Common myeloid progenitor, CD34-positive (primary cell): ENCODE measurements at places on chromosomes 2 and 18.
A peak's percentile ranks its signal among the peaks of the same experiment; 100 is the strongest.

DNA sequence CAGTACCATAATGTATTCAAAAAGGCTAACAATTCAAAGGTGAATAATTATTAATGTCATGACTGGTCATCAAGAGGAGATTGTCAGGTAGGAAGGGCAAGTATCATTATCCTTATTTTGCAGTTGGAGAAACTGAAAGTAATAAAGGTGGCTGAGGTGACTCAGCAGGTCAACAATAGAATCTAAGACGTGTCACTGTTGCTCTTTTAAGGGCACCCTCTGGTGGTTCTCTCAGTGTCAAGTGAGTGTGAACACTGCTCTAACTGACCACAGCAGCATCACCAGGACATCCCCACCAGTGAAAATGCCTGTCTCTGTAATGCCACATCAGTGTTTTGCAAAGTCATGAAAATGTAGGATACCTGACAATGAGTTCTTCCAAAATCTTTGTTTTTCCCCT lies 69.7 kb downstream of the DCC start:
- H3K4me3 ChIP-seq, result no peak overlapping the region
- H3K36me3 ChIP-seq, result no peaks in the 10 kb centered on the region
- DNase-seq, result no peak
- no peaks in the 10 kb centered on the region for H3K27me3 ChIP-seq

GRCh38 chr2:96945014-96945413 lies 41.4 kb downstream of the FAM178B start:
- H3K4me3 ChIP-seq, result no peak overlapping the region
- H3K36me3 ChIP-seq, result no peaks in the 10 kb centered on the region
- H3K27me3 ChIP-seq, result no peaks in the 10 kb centered on the region
- H3K4me1 ChIP-seq, result peaks cover 8% of the 10 kb centered on the region

DNA sequence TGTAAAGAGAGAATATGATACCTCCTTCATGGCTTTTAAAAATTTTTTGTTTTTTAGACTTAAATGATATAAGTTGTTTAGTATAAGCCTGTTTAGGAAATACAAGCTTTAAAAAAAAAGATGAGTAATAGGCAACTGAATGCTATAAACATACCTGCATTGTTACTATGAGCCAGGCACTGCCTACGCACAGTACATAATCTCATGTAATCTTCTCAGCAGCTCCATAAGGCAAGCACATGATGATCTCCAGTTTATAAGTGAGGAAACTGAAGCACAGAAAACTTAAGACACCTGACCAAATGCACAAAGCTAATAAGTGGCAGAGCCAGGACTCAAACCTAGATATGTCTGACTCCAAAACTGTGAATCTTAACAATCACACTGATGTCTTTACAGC lies 156.3 kb upstream of the SLC1A4 start:
- no peak overlapping the region for H3K27ac ChIP-seq
- H3K36me3 ChIP-seq, result no peaks in the 10 kb centered on the region
- peaks cover 9% of the 10 kb centered on the region for H3K4me1 ChIP-seq
- H3K27me3 ChIP-seq, result no peaks in the 10 kb centered on the region

DNA sequence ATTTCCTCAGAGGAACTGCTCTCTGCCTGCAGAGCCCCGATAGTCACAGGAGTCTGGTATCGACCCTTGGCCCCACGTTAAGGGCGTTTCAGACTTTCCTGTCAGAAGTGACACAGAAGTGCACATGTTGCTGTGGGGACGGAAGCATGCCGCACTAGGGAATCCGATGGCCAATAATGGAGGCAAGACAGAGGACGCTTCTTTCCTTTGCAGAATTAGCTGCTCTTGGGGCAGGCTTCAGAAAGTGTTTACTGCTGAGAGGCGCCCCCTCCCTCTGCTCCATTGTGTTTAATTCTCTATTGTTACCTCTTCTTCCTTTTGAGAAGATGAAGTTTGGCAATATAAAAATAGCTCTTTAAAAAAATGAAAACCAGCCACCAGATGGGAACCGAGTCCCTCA lies 118.6 kb upstream of the EML6 start:
- peak overlapping the region; percentile 52 for H3K27ac ChIP-seq
- H3K4me3 ChIP-seq, result peak overlapping the region; percentile 32
- H3K36me3 ChIP-seq, result peaks cover 4% of the 10 kb centered on the region
- H3K27me3 ChIP-seq, result no peaks in the 10 kb centered on the region
- peak; percentile 91 for DNase-seq

DNA sequence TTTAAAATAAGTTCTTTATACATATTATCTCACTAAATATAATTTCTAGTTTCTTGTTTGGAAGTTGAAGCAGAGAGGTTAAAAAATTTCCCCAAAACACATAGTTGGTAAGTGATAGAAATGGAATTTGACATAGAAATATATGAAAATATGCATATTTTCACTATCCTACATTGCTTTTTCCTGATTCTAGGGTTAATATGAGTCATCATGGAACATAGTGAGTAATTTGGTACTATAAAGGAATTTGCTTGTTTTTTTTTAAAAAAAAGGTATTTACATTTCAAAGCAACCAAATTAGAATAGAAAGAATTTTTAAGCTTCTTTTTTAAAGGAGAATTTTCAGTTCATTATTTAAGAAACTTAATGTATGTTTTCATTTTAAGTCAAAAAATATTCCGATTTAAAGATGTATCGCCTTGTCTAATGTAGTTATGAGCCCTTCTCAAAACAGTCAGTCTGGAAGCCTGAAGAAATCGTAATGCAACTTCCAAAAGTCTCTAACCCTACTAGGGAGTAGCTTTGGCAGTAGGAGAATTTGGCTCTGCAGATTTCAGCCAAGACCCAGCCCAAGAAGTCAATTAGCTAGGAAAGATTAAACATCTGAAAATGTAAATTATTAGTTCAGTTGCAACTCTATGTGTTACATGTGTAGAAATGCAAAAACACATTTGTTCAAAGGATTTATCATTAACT lies 147.3 kb downstream of the RDH14 start:
- no peak overlapping the region for H3K27ac ChIP-seq
- H3K27me3 ChIP-seq, result peaks cover 5% of the 10 kb centered on the region
- DNase-seq, result no peak

GRCh38 chr2:239412905-239413603 lies 12.2 kb upstream of the HDAC4 start:
- H3K27ac ChIP-seq, result no peak overlapping the region
- no peak for DNase-seq
- H3K27me3 ChIP-seq, result no peaks in the 10 kb centered on the region
- H3K4me3 ChIP-seq, result no peak overlapping the region

DNA sequence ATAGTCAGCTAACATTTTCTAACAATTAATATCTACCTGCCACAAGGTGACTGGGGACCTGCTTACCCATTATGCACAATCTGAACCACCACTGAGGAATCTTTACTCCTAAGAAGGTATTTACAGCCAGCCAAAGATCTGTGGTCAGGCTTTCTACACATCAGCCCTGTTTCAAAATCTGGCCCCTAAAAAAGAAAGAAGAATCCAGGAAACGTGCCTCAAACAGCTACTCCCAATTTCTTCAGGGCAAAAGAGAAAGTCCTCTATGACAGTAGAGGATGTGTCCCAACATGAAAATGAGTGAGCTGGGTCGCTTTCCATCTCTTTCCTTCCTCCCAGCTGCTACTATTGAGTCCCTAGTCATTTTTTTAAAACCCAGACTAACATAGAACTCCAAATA lies 79.5 kb downstream of the EPB41L3 start:
- DNase-seq, result no peak
- no peaks in the 10 kb centered on the region for H3K27me3 ChIP-seq
- H3K4me3 ChIP-seq, result no peak overlapping the region
- no peaks in the 10 kb centered on the region for H3K4me1 ChIP-seq

GRCh38 chr18:48153613-48154481 lies 223.4 kb upstream of the SMAD2 start:
- no peak overlapping the region for H3K4me3 ChIP-seq
- H3K27ac ChIP-seq, result no peak overlapping the region
- H3K27me3 ChIP-seq, result peaks cover 2% of the 10 kb centered on the region

GRCh38 chr2:25337276-25337675 lies 4.4 kb downstream of the DNMT3A start:
- no peak overlapping the region for H3K4me3 ChIP-seq
- no peaks in the 10 kb centered on the region for H3K4me1 ChIP-seq
- H3K27ac ChIP-seq, result no peak overlapping the region

- H3K36me3 ChIP-seq, result peaks cover 2% of the 10 kb centered on the region
- H3K4me3 ChIP-seq, result no peak overlapping the region
- DNase-seq, result no peak
- H3K4me1 ChIP-seq, result no peaks in the 10 kb centered on the region
Measured at GRCh38 chr2:203732092-203732952, 25.9 kb downstream of the CD28 start.

- no peak overlapping the region for H3K27ac ChIP-seq
- no peaks in the 10 kb centered on the region for H3K4me1 ChIP-seq
- no peaks in the 10 kb centered on the region for H3K27me3 ChIP-seq
- H3K4me3 ChIP-seq, result no peak overlapping the region
- DNase-seq, result peak; percentile 54
Measured at GRCh38 chr18:25896178-25896780, 194.1 kb downstream of the SS18 start.

GRCh38 chr2:128228894-128229293 lies 89.8 kb downstream of the HS6ST1 start:
- no peaks in the 10 kb centered on the region for H3K27me3 ChIP-seq
- H3K4me3 ChIP-seq, result no peak overlapping the region
- H3K27ac ChIP-seq, result no peak overlapping the region
- no peak for DNase-seq
- peaks cover 9% of the 10 kb centered on the region for H3K4me1 ChIP-seq

DNA sequence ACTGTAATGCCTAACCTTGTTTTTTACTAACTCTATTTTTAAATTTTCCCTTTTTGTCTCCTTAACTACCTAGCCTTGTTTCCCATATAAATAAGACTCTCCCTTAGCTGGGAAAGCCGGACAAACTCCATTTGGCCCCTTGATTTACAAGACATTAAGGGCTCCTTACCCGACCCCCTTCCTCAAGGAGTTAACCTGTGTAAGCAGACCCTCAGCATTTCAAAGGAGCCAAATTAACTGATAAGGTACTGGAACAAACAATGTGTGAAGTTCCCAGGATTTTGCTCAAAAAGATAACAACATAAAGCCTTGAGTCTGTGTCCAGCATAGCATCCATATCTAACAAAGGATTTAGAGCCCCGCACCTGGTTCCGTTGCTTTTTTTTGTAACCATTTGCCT lies 59.6 kb upstream of the C2orf15 start:
- H3K27me3 ChIP-seq, result no peaks in the 10 kb centered on the region
- H3K27ac ChIP-seq, result no peak overlapping the region

DNA sequence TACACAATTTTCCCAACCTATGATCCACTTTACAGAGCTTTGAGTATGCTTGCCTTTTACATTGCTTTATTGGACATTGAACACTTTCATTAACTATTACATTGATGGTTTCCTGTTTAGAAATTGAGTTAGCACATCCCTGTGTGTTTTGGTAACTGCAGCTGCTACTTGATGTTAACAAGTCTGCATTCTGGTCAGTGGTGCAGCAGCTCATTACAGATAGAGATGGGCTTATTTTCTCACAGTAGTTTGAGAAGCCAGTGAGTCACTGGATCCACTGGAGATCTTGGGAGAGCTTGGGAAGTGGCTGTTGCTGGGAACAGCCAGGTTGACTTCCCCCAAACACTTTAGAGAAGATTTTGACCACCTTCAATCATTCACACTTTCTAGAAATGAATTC lies 150.5 kb downstream of the ARHGAP15 start:
- H3K27me3 ChIP-seq, result no peaks in the 10 kb centered on the region
- no peak overlapping the region for H3K4me3 ChIP-seq
- H3K36me3 ChIP-seq, result peaks cover 11% of the 10 kb centered on the region
- DNase-seq, result no peak

- peak; percentile 91 for DNase-seq
- peaks cover 23% of the 10 kb centered on the region for H3K4me1 ChIP-seq
- peak overlapping the region; percentile 95 for H3K27ac ChIP-seq
- H3K36me3 ChIP-seq, result peaks cover 7% of the 10 kb centered on the region
- no peaks in the 10 kb centered on the region for H3K27me3 ChIP-seq
- H3K4me3 ChIP-seq, result peak overlapping the region; percentile 90
Measured at GRCh38 chr2:127386764-127387654, 766 bp downstream of the MAP3K2 start.

- no peaks in the 10 kb centered on the region for H3K36me3 ChIP-seq
- H3K27me3 ChIP-seq, result peaks cover 4% of the 10 kb centered on the region
- H3K27ac ChIP-seq, result no peak overlapping the region
- no peak overlapping the region for H3K4me3 ChIP-seq
- no peak for DNase-seq
Measured at GRCh38 chr2:234133004-234133403, 82.5 kb downstream of the SPP2 start.

- no peaks in the 10 kb centered on the region for H3K27me3 ChIP-seq
- peak; percentile 76 for DNase-seq
- peaks cover 10% of the 10 kb centered on the region for H3K4me1 ChIP-seq
- H3K27ac ChIP-seq, result no peak overlapping the region
Measured at GRCh38 chr18:24488824-24489493, 28.5 kb downstream of the HRH4 start.

GRCh38 chr2:223928113-223929006 lies 16.8 kb downstream of the WDFY1 start:
- H3K4me1 ChIP-seq, result peaks cover 4% of the 10 kb centered on the region
- no peak overlapping the region for H3K27ac ChIP-seq
- no peak for DNase-seq
- no peaks in the 10 kb centered on the region for H3K27me3 ChIP-seq

- H3K27ac ChIP-seq, result no peak overlapping the region
- no peaks in the 10 kb centered on the region for H3K36me3 ChIP-seq
- H3K27me3 ChIP-seq, result no peaks in the 10 kb centered on the region
- H3K4me1 ChIP-seq, result no peaks in the 10 kb centered on the region
- DNase-seq, result no peak
Measured at GRCh38 chr2:133705287-133705686, 137.0 kb upstream of the NCKAP5 start.

DNA sequence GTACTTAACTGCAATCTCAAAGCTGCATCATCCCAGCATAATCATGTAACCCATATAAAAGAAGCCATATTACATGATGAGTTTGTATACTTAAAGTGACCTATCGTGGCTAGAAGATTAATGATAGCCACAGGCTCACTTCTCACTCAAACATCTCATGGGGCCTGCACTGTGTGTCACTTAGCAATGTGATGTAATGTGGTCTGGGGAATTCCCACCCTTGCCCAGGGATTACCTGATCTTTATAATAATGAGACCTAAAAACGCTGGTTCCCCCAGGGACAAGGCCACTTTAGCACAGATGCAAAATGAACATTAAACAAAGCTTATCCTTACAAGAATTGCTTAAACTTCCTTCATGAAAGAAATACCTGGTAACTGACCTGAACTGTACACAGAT lies 427.1 kb upstream of the CNTNAP5 start:
- no peak overlapping the region for H3K27ac ChIP-seq
- no peak for DNase-seq
- H3K27me3 ChIP-seq, result no peaks in the 10 kb centered on the region
- no peak overlapping the region for H3K4me3 ChIP-seq
- H3K4me1 ChIP-seq, result no peaks in the 10 kb centered on the region

GRCh38 chr2:131104487-131105155 lies 515 bp upstream of the PLEKHB2 start:
- no peaks in the 10 kb centered on the region for H3K27me3 ChIP-seq
- peaks cover 3% of the 10 kb centered on the region for H3K36me3 ChIP-seq
- H3K4me3 ChIP-seq, result peak overlapping the region; percentile 86
